Spinal cord (tissue), 10 donors: ENCODE measurements at places on chromosomes 4 and X. TPM values are rescaled to one million over a fixed set of nuclear protein-coding genes. Genes with fewer than 3 reads are reported as not detected.

- H3K27me3 ChIP-seq = no peaks in the 10 kb centered on the region
- H3K27ac ChIP-seq = no peak overlapping the region
- no peak overlapping the region for H3K4me3 ChIP-seq
- DNase-seq = no peak
- H3K4me1 ChIP-seq = no peaks in the 10 kb centered on the region
Observed at GRCh38 chr4:102218656-102219055, 126.6 kb downstream of the SLC39A8 start.

DNA sequence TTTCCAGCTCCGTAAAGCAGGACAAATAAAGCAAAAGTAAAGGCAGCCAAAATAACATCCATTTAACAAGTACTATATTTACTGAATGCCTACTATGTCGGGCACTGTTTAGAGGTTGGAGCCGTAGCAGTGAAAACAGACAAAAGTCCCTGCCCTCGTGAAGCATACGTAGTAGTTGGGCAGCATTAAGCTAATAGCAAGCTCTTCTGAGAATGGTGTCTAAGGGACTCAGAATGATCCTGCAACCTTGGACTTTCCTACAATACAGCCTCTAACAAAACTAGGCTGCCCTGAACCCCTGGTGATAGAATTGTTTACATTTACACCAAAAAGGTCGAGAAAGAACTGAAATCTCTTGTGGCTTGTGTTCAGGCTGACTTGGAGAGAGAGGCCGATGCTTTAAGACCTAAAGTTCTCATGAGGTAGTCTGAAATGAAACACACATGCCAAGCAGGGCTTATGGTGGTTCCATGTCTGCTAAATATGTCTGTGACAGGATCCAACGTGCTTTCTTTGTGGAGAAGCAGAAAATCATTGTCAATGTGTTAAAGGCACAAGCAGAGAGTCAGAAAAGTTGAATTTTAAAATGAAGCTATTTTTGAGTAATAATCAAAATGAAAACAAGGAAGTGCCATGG is 898 bp upstream of the PDGFC start:
- H3K4me3 ChIP-seq = peak overlapping the region; percentile 81
- peak overlapping the region; percentile 57 for H3K27ac ChIP-seq
- H3K27me3 ChIP-seq = no peaks in the 10 kb centered on the region

- peak overlapping the region; percentile 51 for H3K4me3 ChIP-seq
- no peak overlapping the region for H3K27ac ChIP-seq
- H3K4me1 ChIP-seq = peaks cover 5% of the 10 kb centered on the region
- H3K36me3 ChIP-seq = peaks cover 4% of the 10 kb centered on the region
- no peak for DNase-seq
- H3K27me3 ChIP-seq = no peaks in the 10 kb centered on the region
Observed at GRCh38 chrX:77900688-77901087, 1.4 kb downstream of the COX7B start.

DNA sequence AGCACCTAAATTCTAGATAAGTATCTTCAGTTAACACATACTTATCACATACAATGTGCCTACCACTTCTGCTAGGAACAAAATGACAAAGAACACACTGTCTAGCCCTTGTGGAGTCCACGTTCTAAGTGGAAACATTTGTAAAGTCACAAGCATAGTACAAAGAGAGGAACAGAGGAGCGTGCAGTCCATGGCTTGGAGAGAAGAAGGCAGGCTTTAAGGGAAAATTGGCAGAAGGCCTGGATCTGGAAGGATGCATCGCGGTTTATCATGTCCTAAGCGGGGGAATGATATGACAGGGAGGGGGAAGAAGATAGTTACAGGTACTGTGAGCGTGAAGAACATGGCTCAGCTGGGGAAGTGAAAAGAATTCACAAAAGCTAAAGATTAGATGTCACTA is 218.0 kb downstream of the PRDM5 start:
- H3K27ac ChIP-seq = no peak overlapping the region
- no peak overlapping the region for H3K4me3 ChIP-seq
- H3K27me3 ChIP-seq = no peaks in the 10 kb centered on the region
- H3K36me3 ChIP-seq = no peaks in the 10 kb centered on the region
- DNase-seq = no peak

ADH1C gene
- 1.3 TPM for total RNA-seq

SLC10A4 gene
- 5.8 TPM for total RNA-seq

IGSF1 gene
- total RNA-seq = 9.3 TPM

DNA sequence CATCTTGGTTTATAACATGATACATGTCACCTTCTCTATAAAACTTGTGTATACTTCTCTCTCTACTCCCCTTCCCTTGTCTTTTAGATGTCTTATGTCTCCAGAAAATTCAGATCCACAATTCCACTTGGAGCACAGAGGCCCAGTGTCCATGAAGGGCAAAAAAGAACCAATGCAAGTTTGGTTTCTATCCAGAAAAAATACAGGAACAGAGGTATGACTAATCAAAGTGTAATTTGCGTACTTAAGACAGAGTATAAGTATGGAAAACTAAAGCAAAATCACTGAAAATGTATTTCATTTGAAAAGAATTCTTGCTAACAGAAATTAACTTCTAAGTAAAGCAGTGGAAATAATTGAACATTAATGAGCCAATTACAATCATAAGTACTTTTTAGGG is 46.2 kb downstream of the GUCY1B1 start:
- no peak overlapping the region for H3K4me3 ChIP-seq
- peaks cover 3% of the 10 kb centered on the region for H3K4me1 ChIP-seq
- H3K27me3 ChIP-seq = no peaks in the 10 kb centered on the region
- DNase-seq = no peak

SH3D19 gene
- 40.6 TPM for total RNA-seq

- DNase-seq = no peak
- H3K27ac ChIP-seq = no peak overlapping the region
- no peak overlapping the region for H3K4me3 ChIP-seq
- no peaks in the 10 kb centered on the region for H3K36me3 ChIP-seq
- no peaks in the 10 kb centered on the region for H3K4me1 ChIP-seq
Observed at GRCh38 chrX:21711129-21711847, 46.6 kb downstream of the SMPX start.

TKTL1 gene
- total RNA-seq = 1.9 TPM

GRCh38 chrX:154466907-154467306 is 8.8 kb downstream of the PLXNA3 start:
- H3K27ac ChIP-seq = no peak overlapping the region
- no peaks in the 10 kb centered on the region for H3K27me3 ChIP-seq
- H3K36me3 ChIP-seq = peaks cover 100% of the 10 kb centered on the region
- DNase-seq = no peak
- no peak overlapping the region for H3K4me3 ChIP-seq

TACR3 gene
- total RNA-seq = 1.2 TPM
